CD8-positive, alpha-beta memory T cell (primary cell): ENCODE measurements at places on chromosomes 7 and 10. TPM values are rescaled to one million over a fixed set of nuclear protein-coding genes. Genes with fewer than 3 reads are reported as not detected.

Gene MRPL32
- 74.6 TPM for total RNA-seq

Gene C10orf67
- not detected for total RNA-seq

Gene FAM131B
- 2.8 TPM for total RNA-seq

Gene ALKBH4
- 11.3 TPM for total RNA-seq

Gene ARMC10
- total RNA-seq, result 56.6 TPM

Gene C10orf105
- 0.11 TPM for total RNA-seq
